Stimulated activated CD4-positive, alpha-beta T cell treated with anti-CD3 and anti-CD28 coated beads, Interleukin-12 subunit alpha, Interleukin-12 subunit beta, amount 100 ng/mL, for 4 hours (primary cell): ENCODE measurements at places on chromosomes 3 and 15.
A peak's percentile ranks its signal among the peaks of the same experiment; 100 is the strongest.

DNA sequence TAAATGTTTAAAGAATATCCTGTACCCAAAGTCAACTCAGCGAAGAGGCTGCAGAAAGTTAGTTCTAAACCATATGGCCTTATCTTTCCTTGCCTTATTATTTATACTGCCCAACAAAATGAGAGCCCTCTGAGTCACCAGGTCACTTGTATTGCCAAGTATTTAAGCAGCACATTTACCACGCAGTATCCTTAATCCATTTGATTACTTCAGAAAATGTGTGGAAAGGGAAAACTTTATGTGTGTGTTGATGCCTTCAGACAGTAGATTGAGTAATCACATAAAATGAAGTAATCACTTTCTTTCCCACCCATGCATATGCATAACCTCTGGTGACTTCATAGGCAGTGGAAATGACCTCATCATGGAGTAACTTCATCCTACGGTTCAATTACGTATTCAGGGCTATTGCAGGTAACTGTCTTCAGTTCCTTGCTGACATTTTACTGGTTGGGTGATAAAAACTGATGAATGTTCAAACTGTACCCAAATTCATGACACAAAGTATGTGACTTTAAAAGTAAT is 7.5 kb upstream of the CADPS start:
- no peak for DNase-seq

DNA sequence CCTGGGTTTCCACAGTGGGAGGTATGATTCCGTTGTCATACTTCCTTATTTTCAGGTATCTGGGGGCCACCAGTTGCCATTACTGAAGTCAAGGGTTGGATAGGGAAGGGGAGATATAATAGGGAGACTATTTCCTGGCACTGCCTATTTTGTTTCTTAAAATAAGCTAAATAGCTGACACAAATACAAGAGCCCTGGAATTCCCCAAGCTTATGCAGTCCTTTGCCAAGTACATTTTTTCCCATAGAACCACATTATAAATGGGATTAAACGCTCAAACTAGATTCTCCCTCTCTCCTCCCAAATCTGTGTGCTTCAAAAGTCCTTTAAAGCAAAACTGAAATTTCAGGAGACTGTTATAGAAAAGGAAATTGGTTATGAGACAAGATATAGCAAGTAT is 68.7 kb downstream of the AP4E1 start:
- DNase-seq = no peak

DNA sequence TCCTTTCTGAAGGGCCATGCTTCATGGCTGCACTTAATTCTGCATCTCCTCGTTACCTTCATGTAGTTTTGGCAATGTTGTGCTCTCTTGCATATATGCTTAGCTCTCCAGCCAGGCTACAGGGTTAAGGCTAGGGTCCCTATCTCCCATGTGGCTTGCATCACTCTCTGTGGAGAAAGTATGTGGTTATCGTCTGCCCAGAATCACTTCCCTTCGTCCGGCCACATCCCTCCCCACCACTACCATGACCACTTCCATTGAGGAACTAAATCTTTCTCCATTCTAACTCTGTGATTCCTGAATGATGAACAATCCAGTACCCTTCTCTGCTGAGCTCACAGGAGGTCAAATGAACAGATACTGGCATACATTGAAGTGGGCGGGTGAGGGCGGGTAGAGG is 34.0 kb downstream of the WWTR1 start:
- no peak for DNase-seq

DNA sequence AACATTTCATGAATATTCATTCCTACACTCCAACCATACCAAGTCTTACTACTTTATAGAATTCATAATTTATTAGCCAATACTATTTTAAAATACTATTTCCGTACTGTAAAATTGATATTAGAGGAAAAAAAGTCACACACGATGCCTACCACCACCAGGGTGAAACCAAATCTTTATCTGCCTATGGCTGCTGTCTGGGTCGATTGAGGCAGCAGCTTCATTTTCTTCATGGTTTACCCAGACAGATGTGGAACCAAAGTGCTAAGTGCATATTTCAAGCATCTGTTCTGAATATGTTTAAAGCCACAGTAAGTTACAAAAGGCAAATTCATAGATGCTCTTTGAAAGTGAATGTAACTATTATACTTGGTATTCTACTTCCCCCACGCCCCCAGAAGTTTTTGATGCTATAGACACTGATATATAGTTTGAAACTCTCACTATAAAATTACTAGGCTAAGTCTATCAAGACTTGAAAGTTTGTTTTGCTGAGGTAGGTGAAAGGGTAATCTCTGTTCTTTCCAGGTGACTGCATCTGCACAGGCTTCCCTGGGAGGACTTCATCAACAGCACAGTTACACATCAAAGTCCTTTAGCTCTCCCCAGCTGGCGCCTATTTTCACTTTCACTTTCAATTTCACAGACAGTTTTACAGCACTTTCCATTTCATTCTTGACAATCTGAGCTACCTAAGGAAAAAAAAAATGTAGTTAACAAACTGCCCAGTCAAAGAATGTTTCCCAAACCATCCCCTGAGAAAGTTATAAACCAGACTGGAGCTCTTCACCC is 113.9 kb downstream of the POLQ start:
- DNase-seq = peak; percentile 4

DNA sequence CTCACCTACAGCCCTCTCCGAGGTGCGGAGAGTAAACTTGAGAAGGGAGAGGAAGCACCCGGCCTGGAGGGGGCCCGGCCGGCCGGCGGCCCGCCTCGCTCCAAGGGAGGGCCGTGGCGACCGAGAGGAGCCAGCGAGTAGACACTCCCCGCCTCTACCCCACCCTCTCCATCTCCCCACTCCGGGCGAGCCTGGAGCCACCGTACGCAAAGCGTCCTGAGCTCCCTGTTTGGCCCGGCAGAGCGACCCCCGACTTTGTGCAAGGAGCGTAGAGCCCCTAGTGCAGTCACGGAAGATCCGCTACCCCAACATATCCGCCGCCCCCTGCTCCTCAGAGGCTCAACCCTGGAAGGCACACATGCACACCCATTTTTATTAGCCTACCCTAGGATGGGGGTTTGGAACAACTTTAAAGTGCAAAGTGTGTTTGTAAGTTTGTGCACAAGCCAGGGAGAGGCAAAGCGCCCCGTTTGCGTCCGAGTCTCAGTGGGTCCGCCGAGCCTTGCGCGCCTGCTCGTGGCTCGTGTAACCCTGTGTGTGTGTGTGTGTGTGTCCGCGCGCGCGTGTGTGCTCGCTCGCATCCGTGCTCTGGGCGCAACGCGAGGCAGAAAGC is 508 bp upstream of the SMAD6 start:
- no peak for DNase-seq
